ENCODE measurements at places on chromosomes 3 and 15.

DNA sequence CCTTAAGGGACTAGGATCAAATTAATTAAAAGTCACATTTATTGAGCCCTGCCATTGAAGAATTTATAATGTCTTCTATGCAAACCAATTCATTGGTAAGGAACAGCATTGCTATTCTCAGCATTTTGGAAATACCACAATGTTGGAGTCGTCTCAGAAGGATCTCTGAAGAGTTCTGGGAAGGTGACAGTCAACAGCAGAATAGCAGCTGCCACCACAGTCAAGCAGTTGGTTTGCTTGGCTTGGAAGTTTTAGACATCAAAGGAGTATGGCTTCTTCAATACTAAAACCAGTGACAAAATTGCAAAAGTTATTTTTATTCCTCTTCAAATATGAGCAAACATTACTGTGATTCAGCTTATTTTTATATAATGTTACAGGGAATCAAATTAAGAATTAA, 167.9 kb downstream of the CNTN4 start:
- no peaks in the 10 kb centered on the region for H3K27me3 ChIP-seq
- no peak overlapping the region for H3K27ac ChIP-seq
- no peak overlapping the region for H3K4me3 ChIP-seq
- no peaks in the 10 kb centered on the region for H3K36me3 ChIP-seq
- no peak for DNase-seq
- peaks cover 2% of the 10 kb centered on the region for H3K4me1 ChIP-seq

DNA sequence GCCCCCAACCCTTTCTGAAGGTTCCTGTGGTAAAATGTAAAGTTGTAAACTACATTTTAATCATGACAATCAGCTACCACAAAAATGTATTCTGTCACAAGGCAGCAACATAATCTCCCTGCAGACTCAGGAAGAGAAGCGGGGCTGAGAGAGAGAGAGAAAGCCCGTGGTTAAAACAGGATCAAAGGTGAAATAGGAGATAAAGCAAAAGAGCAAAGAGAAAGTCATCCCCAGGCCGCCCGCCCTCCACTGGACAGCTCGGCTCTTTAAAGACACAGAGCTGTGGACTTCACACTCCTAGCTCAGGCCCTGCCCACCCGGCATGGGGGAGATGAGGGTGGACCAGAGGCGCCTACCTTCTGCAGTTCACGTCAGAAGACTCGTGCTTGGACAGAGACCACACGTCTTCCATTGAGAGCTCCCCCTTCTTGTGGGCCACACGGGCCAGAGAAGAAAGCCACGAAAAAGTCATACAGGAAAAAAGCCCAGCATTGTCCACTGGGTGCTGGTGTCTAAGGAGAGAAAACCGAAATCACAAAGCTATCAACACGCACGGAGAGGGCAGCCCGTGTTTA, 29.4 kb downstream of the ABCC5 start:
- H3K27me3 ChIP-seq: no peaks in the 10 kb centered on the region
- H3K4me1 ChIP-seq: peaks cover 34% of the 10 kb centered on the region
- DNase-seq: no peak

DNA sequence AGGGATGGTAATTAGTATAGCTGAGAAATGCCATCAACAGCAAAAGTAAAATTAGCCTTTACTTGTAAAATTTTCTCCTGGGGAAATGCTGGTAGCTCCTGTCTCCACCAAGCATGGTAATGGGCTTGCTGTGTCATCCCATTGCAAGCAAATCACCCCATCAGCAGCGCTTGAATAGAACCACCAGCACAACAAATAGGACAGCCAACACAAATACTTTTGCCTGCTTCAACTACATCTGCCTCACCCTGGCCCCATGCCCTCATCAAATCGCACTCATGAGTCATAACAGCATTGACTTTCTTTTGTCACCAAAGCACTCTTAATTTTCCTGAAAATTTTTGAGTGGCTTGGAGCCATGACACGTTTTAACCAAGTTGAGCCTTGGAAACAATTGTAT, 52.6 kb downstream of the ERC2 start:
- H3K27me3 ChIP-seq: no peaks in the 10 kb centered on the region
- no peak overlapping the region for H3K4me3 ChIP-seq
- peaks cover 2% of the 10 kb centered on the region for H3K4me1 ChIP-seq
- no peak overlapping the region for H3K27ac ChIP-seq
- DNase-seq: no peak
- peaks cover 2% of the 10 kb centered on the region for H3K36me3 ChIP-seq

DNA sequence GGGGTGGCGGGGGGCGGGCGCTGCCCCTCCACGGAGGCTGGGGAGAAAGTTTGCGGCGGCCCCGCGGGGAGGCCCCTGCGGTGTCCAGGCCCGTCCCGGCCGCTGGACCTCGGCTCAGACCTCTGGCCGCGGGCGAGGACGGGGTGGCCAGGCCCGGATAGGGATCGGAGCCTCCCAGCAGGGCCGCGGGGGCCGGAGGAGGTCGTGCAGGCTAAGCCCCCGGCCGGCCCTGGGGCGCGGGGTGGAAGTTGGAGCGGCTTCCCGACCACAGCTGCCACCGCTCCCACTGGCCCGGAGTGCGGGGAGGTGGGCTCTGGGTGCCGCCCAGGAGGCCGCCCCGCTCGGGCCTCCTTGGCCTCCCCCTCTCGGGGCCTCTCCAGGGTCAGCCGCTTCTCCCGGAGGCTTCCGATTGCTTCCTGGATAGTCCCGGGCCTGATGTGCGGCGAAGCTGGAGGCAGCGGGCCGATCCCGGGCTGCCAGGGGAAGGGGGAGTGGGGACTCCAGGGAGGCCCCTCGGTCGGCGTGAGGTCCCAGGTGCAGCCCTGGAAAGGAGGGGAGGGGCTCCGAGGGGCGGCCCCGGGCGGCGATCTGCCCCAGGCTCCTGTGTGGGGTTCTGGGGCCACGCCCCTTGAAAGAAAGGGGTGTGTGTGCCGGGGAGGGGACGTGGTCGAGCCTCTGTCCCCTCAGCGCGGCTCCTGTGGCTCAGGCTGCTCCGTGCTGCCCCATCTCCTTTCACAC, 907 bp downstream of the PLXNA1 start:
- no peak overlapping the region for H3K27ac ChIP-seq
- peaks cover 15% of the 10 kb centered on the region for H3K4me1 ChIP-seq
- peak; percentile 59 for DNase-seq
- no peaks in the 10 kb centered on the region for H3K36me3 ChIP-seq
- H3K27me3 ChIP-seq: peaks cover 19% of the 10 kb centered on the region

DNA sequence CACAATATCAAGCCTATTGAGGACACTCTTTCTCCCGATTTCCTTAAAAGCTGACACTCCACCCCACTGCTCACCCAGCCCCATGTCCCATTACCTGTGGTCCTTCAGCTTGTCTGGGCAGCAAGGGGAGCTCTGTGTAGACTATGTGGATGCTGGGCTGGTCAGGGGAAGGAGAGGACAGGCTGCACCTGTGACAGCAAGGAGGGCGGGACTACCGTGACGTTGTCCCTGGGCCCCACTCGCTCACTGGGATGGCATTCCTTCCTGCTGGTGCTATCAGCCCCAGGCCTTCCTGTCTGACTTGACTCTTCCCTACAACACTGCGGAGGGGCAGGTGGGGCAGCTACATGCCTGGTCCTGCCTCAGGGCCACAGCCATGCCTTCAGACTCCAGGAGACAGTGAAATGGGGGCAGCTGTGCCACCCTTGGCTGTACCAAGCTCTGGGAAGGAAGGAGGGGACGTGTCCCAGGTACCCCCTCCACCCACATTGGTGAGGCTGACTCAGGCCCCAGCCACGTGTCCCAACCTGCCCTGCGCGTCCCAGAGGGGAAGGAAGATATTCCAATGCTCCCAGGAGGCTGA, at the start of gene TMEM40:
TMEM40 (minus strand) TSS at position 163 of the 583 bp plus-strand sequence. CDS start 9,427 bp downstream, outside the sequence.
- H3K4me3 ChIP-seq: no peak within 1 kb of the TSS
- peak within 1 kb of the TSS; percentile 80 for H3K27ac ChIP-seq
- DNase-seq: no peak

GRCh38 chr3:179323197-179324110, 623 bp downstream of the ZNF639 start:
- peaks cover 7% of the 10 kb centered on the region for H3K36me3 ChIP-seq
- peaks cover 15% of the 10 kb centered on the region for H3K4me1 ChIP-seq
- H3K27ac ChIP-seq: peak overlapping the region; percentile 94
- peak overlapping the region; percentile 84 for H3K4me3 ChIP-seq
